ENCODE measurements at places on chromosomes 2 and 18. TPM values are rescaled to one million over a fixed set of nuclear protein-coding genes. Genes with fewer than 3 reads are reported as not detected.

CDKL4 gene
- total RNA-seq: 1.2 TPM

MAP3K2 gene
- 59.4 TPM for total RNA-seq

DYNAP gene
- total RNA-seq: not detected

HOXD8 gene
- 18.1 TPM for total RNA-seq

VWC2L gene
- total RNA-seq: not detected

CENPO gene
- 10.9 TPM for total RNA-seq

FKBP7 gene
- total RNA-seq: 24.6 TPM

FRZB gene
- total RNA-seq: not detected

CENPA gene
- 2.4 TPM for total RNA-seq

DNA sequence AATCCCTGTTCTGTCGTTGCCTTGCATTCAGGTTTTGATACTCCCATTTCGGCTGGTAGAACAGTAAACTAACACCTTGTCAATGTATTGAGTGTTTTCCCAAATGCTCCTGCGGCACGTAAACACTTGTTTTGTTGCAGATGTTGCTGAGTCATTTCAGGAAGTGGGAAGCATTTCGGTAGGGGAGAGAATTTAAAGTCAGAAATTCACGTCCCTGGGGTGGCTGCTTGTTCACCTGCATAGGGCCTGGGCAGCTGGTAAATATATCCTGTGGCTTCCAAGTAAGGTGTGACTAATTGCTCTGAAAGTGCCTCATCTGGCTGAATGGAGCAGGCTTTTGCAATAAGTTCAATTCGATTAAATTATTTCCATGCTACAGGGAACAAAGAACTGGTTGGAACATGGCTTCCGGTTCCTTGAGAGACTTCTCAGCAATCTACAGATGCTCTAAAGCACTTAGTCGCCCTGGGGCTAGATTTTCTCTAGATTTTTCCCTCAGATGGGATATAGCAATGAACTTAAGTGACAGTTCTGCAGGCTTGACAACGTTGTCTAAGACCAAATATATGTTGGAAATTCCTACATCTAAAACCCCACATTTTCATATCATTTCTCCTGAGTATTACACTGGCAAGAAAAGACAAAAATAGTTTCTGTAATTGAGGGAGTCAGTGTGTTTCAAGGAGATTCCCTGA, 5.2 kb downstream of the GALR1 start:
- no peak for DNase-seq

GRCh38 chr2:96808176-96808837, 7.8 kb upstream of the CNNM3 start:
- DNase-seq: no peak

DNA sequence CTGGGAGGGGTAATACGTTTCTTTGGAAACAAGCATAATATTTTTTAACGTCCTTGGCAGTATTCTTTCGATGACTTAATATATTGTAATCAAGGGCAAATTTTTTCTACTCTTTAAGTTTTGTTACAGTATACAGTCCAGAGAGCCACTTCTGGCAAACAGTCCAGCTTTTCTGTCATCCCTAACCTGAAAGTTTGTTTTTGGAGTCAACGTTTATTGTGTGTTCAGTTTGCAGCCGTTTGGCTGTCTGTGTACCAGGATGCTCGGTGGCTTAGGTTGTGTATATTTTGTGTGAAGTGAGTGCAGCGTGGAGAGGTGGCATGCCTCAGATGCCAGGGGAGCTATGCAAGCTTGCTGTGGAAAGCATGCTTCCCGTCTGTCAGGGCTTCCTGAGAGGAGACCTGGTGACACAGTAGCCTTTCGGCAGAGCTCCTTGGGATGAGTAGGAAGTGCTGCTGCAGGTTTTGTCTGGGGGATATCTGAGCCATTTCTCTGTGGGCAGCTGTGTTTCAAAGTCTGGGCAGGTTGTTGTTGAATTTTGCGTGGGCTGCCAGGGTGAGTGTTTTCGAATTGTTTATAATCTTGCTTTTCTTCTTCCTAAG, 14.7 kb downstream of the MAP3K20 start:
- no peak for DNase-seq

DNA sequence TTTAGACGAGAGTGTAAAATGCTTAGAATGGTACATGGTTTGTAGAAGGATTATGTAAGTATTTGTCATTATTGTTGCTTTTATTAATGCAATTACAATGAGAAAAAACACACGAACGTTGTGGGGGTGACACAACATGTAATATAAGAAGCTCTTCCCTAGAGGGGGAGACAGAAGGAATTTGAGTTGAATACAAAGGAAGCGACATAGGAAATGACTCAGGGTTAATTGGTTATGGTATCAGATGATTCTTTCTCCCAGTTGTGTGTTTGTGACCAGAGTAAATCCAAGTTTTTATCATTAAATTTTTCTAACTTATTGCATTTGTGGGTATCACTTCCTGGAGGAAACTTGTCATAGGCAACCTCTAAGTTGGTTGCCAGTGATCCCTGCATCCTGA, 625.6 kb upstream of the CDH2 start:
- no peak for DNase-seq

GRCh38 chr2:30280596-30281434, 49.5 kb downstream of the LBH start:
- DNase-seq: no peak

DNA sequence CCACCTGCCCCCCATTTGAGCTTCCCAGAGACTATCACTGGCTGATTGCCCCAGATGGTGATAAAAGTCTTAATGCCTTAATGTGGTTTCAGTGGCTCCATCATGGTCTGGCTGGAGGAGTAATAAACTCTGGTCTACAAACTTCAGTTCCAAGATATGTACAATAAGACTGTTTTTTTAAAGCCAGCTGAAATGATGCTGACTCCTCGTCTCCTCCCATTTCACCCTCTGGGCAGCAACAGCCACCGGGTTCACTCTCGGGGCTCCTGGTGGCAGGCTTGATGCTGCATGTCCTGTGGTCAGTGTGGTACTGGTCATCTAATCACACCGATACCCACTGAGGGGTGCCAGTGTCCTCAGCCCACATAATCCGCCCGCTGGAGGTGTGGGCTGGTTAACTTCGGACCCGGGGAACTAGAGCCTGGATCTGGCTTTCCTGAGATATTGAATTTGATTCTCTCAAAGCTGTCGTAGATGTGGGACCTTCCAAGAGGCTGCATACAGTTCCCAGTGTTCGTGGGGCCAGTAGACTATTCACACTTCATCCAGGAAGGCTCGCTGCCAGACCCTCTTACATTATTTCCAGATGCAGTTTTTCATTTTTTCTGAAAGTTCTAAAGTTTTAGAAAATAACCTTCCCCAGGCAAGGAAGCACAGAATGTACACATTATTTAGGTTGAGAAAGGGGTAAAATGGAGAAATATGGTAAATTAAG, 95.3 kb downstream of the GALR1 start:
- no peak for DNase-seq

GRCh38 chr18:42619771-42620170, 495.7 kb downstream of the RIT2 start:
- DNase-seq: no peak

DNA sequence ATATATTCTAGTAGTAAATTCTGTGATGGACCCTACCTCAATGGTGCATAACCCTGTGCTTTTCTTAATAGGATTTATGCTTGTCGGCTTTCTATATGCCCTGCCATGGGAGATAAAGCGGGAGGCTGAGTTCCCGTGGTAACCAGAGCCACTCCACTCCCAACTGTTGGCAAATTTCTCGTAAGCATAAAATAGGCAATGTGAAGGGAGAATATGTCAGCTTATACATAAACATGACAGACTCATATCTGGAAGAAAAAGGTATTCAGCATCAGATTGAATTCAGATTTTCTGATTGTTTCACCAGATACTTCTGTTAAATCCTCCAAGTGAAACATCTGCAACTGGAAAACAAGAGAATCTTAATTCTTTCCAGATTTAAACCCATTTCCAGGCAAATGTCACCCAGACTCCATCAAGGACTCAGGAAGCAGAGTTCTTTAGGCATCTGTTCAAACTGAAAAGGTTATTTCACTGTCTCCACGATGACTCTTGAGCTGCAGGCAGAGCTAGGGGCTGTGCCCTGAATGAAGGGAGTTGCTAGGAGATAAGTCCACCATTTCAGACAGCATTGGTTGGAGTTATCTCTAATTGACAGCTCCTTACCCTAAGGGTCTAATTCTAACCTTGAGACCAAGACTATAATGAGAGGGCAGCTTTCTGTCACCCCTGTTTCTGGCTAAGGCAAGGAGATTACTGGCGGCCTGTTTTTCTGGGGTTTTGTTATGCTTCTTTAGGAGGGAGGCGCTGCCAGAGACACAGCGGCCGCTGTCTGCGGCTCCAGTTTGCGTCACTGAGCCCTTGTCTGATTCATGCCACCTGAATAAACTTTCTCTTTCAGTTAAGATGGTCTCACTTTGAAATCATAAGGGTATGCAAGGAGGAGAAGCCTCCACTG, 381.3 kb downstream of the SOX11 start:
- peak; percentile 38 for DNase-seq

DNA sequence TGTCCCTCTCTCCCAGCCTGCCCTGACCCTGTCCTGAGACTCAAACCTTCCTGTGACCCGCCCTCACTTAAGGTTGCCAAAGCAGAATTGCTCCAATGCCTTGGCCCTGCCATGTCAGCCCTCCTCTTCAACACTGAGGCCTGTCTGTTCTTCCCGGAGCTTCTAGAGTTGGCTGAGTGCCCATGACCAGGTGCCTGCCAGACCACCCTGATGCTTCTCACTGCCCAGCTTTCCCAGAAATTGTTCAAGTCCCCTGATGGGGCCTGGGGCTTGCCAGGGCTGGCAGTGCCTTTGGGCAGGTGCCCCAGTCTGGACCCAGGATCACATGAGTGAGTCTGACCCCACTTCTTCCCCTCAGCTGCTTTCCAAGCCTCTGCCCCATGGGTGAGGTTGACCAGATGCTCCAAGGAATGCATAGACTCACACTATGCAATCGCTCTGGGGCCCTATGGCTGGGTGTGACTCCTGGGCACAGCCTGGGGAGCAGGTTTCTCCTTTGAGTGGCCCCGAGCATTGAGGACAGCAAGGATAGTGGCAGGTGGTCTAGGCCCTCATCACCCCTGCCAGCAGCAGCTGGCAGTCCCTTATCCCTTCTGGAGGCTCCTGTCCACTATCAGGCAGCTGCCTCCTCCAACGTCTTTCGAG, 3.1 kb upstream of the INPP5D start:
- DNase-seq: no peak

DNA sequence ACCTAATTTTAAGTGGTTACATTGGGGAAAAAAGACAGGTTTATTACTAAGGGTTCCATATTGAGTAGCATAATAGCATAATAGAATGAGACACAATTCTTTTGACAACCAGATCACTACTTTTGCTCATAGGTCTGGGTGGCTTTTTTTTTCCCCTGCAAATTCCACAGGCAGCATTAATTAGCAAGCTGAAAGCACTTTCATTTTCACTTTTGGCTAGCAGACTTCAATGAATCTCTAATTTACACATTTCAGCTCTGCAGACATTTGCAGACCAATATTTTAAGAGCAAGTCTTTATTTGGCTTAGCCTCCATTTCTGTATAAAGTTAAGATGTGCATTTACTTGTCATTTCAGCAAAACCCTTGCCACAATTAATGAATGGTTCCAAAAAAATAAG, 185.5 kb downstream of the NOL4 start:
- DNase-seq: peak; percentile 9

DNA sequence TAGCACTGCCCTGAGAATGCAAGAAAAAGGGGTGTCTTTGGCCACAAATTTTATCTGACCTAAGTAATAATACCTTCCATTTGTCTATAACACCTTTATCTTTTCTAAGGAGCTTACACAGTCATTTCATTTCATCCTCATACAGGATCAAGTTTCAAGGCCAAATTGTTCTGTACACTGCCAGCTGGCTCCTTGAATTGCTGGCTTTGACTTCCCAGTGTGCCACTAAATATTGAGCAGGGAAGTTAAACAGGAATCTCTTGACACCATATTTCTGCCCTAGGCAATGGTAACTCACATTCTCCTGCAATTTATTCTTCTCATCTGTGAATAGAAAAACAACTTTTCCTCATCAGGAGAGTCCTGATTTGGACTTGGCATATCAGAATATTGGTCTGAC, 195.1 kb upstream of the LRP1B start:
- no peak for DNase-seq

DNA sequence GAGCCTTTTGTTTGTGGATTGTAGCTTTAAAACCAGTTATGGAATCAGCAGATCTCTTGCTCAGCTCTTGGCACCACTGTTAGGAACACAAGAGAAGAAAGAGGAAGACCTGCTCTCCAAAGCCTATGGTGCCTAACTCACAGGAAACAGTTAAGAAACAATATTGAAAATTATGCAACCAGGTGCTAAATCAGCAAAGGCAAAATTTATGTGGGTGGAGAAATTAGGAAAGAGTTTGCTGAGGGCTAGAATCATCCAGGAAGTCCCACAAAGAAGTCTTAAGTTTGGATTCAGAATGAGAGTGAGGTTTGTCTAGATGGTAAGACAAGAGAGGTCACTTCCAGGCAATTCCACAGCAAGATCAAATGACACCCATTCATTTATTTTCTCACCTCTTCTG, 49.4 kb downstream of the AOX1 start:
- DNase-seq: no peak

GRCh38 chr18:70387027-70387426, 98.2 kb downstream of the SOCS6 start:
- DNase-seq: no peak

DNA sequence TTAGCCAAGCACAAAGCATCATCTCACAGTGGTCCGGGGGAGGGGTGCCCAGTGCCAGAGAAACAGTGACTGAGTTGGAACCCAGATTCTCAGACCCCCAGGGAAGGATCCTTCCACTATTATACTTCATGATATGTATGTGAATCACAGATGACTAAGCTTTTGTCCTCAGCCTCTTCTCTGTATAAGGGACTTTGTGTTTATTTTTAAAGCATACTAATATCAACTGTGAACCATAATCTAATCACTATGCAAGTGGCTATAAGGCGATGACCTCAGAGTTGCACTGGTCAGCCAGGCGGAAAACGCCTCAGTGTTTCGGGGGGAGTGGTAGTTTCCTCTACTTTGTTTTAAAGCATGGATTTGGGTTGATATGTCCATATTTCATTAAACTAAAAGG, 160.4 kb upstream of the TMEM200C start:
- DNase-seq: no peak

DNA sequence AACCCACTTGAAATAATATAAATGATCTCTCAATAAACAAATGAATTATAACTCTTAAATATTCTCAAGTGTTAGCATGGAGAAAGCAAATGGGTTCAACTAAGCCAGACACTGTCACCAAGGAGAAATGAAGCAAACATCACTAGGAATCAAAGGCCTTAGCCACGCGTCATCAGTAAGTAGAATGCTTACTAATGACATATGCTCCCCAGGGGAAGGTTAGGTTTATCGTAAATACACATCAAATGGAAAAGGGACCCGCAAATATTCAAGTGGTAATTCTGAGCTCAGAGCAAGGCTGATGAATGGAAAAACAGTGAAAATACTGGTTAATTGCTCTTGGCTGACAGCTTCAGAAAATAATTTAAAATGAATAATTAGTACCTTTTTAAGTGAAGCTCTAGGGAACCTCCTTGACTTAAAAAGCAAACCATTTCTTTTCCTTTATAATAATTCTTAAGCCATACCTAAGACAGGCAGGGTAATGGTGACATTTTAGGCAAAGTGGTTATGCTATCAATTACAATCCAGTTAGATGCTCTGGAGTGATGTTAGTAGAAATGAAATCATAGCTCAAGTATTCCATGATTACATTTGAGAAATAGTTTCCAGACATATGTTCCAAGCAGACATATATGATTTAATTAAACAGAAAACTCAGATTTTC, 101.5 kb downstream of the ALPK2 start:
- DNase-seq: no peak
